NCI-H460 (cell line): ENCODE measurements at places on chromosomes 1 and 21. TPM values are rescaled to one million over a fixed set of nuclear protein-coding genes. Genes with fewer than 3 reads are reported as not detected.

MAPKAPK2 gene
- 32.1 and 34.3 TPM in 2 replicates for total RNA-seq

RGS7 gene
- 0.10 TPM in 1 of 2 replicates, not detected in the other for total RNA-seq

UQCRHL gene
- 7.5 and 7.9 TPM in 2 replicates for total RNA-seq

GRCh38 chr1:232589111-232589811 is 40.7 kb downstream of the SIPA1L2 start:
- no peak for DNase-seq

DNA sequence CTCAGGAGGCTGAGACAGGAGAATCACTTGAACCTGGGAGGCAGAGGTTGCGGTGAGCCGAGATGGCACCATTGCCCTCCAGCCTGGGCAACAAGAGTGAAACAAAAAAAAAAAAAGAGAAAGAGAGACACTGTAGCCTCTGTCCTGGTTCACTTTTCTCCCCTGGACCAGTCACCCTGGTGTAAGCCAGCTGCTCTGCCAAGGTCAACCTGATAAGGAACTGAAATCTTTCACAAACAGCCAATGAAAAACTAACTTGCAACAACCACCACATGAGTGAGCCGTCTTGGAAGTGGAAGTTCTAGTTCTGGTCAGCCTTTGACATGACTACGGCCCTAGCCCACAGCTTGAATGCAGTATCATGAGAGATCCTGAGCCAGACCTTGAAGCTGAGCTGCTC is 36.8 kb upstream of the CXADR start:
- no peak for DNase-seq
